ENCODE measurements at places on chromosomes 2 and 18.

DNA sequence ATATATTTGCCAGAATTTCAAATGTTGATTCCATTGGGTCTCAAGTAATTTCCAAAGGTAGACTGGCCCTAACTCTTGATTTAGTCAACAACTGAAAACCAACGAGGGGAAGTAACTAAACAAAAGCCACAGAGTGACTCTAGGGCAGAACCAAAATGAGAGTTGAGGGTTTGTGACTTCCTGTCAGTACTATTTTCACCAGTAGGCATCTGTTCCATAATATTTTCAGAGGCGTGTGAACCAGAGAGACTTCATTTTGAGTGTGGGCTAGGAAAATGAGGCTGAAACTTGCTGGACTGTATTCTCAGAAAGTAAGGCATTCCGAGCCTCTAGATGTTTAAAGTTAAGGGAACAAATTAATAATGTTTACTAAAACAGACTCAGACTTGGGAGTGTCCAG lies 70.6 kb downstream of the GDF7 start:
- DNase-seq: no peak

DNA sequence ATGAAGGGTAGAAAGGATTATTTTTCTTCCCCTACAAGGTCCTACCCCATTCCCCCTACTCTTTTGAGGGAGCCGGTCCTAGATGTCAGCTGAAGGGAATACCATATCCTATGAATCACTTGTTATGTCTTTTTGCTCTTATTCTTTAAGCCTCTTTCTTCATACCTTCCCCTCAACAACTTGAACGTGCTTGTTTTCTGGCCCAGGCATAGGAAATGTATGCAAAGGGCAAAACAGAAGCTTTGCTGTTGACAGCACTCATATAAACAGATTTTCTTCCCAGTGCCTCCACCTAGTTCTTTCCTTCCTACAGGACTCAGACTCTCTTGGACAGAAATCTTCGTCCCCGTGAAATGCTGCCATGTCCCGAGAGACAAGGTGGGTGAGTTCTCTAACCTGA lies 64.6 kb downstream of the TMEM17 start:
- no peak for DNase-seq

GRCh38 chr2:197628043-197628500 lies 47.3 kb downstream of the RFTN2 start:
- DNase-seq: no peak

DNA sequence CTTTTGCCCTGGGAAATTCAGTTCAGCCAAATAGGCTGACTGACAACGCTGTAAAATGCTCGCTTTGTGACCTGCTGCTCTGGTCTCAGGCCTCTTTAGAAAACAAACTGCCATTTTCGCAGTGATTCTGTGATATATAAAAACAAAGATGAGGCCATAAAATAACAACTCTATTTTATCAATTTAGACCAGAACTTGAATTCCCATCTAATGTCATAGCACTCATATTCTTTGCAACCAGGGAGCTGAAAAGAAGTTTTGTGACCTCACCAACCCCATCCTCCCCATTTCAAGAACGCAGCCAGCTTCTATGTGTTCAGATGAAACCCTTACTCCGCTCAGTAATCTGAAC lies 40.3 kb downstream of the TCF4 start:
- DNase-seq: no peak

- DNase-seq: no peak
Observed at GRCh38 chr2:238449241-238449640, 22.5 kb downstream of the ASB1 start.

- no peak for DNase-seq
Observed at GRCh38 chr2:132886574-132886973, 216.6 kb upstream of the LYPD1 start.

DNA sequence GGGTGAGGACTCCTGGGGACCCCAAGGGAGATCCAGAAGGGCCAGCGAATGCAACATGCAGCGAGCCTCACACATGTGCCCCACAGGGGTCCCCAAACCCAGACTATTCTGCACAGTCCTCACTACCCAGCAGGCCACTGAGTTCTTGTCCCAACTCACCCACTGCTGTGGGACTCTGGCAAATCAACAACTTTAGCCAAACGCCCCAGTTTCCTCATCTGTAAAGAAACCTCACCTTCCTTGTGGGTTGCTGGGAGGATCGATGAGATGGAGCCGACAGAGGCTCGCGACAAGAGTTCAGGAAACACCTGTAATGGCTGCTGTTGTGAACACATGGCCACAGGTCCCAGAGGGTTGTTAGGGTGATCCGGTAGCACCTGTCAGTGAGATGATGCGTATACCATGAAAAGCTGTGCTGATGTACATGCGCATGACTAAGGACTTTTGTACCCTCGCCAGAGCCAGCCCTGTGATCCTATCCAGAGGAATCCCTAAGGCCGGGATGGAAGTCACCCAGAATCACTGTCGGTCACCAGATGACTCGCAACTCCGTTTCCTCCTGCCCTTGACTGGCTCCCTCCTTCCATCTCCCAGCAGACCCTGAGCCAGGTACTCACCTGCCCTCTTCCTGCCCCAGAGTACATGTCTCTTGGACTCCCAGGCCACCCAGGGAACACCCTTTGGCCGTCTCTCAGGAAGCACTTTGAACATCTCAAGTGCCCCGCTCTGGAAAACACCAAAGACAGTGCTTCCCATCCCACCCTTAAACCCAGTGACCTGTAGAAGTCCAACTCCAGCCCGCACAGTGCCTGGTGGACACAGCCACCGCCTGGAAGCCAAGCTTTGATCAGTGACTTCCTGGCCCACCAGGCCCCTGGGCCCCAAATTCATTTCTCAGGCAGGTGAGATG lies 103.3 kb upstream of the ID2 start:
- no peak for DNase-seq

GRCh38 chr2:110166266-110166665 lies 38.5 kb downstream of the NPHP1 start:
- DNase-seq: no peak

DNA sequence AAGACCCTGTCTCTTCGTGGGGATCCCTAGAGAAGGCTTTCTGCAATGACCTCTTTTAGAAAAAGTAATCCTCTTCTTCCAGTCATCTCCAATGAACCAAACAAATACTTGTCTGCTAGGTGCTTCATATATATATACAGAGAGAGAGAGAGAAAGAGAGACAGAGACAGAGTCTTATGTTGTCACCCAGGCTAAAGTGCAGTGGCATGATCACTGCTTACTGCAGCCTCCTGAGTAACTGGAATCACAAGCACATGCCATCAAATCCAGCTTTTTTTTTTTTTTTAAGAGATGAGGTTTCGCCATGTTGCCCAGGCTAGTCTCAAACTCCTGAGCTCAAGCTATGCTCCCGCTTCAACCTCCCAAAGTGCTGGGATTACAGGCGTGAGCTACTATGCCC lies 18.6 kb upstream of the PKDCC start:
- DNase-seq: no peak

DNA sequence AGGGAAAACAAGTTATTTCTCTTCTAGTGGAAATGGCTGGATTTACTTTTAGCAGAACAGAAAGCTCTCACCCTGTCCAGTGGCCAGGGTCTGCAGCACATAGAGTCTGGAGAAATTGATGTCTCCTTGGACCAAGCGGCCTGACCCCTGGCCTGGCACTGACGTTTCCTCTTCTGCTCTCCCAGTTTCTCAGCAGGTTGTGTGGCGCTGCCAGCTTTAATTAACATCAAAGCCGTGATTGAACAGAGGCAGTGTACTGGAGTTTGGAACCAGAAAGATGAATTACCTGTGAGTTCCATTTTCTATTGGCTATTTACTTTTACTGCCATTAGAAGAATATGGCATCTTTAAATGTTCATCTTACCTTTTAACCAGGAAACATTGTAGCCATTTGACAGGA lies 20.9 kb downstream of the CD8A start:
- no peak for DNase-seq

DNA sequence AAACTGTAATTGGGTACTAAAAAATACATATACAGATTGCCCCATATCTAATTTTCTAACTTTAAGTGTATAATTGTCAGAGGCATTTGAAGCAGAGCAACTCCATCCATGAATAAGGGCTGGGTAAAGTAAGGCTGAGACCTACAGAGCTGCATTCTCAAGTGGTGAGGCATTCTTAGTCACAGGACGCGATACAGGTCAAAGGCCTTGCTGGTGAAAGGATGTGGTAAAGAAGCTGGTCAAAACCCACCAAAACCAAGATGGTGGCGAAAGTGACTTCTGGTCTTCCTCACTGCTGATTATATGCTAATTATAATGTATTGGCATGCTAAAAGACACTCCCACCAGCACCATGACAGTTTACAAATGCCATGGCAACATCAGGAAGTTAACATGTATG lies 50.0 kb downstream of the SLC8A1 start:
- no peak for DNase-seq

GRCh38 chr2:6337472-6337820 lies 528.3 kb downstream of the CMPK2 start:
- no peak for DNase-seq

DNA sequence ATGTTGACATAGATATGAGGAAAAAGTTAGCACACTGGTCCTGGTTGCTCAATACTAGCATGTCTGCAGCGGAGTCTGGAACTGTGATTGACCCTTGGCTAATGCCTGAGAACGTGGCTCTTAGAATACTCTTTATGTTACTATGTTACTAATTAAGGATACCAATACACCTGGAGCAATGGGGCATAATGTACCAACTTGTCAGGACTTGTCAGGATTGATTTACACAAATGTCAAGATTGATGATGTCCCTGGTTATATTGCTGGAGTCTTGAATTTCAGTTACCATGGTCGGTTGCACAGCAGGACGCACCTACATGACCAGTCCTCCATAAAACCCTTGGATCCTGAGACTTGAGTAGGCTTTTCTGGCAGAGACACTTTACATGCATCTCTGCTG lies 810.9 kb downstream of the CPS1 start:
- no peak for DNase-seq

DNA sequence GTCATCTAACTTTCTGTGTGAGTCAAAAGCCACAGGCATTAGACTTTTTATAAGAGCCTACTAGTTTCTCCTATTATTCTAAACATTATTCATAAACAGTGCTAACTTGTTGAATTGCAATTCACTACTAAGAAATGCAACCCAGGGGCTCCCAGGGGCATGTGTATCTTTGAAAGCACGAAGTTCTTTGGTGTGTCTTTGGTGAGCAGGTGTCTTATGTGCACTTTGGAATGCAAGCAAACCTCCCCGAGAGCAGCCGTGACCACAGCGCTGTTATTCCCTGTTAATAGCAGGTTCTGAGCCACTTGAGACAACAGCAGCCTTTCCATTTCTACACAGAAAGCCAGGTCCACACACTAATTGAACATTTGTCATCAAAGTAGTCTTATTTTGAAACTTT lies 123.5 kb downstream of the PRKRA start:
- no peak for DNase-seq

GRCh38 chr18:63464434-63464833 lies 12.3 kb upstream of the SERPINB5 start:
- DNase-seq: no peak

DNA sequence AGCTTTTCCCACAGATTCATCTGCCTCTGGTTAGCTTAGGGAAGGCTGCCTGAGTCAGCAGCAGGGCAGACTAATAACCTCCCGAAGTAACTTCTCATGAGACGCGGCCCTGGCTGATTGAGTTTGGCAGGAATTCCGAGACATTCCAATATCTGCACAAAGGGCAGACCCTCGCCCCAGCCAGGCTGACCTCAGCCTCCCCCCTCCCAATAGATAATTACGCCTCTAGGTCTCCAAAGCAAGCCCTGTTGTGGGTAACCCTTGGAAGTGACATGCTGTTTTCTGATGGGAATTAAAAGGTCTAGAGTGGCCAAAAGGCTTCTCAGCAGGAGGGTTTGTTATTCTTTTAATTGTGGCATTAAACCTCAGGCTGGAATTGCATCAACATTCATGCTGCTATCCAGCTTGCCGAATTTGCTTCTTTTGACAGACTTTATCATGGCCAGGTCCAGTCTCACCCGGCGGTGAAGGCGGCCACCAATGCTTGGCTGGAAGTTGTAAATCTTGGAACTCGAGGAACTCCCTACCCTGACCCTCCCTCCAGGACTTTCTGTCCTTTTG lies 98.0 kb upstream of the SLC14A2 start:
- DNase-seq: no peak

- DNase-seq: no peak
Observed at GRCh38 chr18:36889321-36889720, 60.4 kb downstream of the KIAA1328 start.

GRCh38 chr2:84674586-84674985 lies 158.3 kb downstream of the DNAH6 start:
- no peak for DNase-seq

DNA sequence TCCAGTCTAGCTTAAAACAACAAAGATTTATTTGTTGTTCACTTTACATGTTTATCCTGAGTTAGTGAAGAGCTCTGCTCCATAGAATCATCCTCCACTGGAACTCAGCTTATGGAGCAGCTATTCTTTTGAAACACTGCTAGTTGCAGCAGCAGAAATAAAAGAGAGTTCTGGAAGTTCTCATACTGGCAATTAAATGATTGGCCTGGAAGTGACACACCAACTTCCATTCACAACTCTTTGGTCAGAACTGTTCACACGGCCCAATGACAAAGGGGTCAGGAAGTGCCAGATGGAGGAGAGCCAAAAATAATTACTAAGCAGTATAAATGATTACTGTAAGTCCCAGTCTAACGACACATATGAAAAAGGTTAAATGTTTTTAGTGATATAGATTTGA lies 39.1 kb downstream of the FBXO11 start:
- no peak for DNase-seq

GRCh38 chr2:169525434-169525833 lies 15.9 kb downstream of the KLHL41 start:
- DNase-seq: no peak

- DNase-seq: no peak
Observed at GRCh38 chr2:98623657-98624056, 15.3 kb downstream of the UNC50 start.

- DNase-seq: no peak
Observed at GRCh38 chr2:1459727-1460126, 46.5 kb downstream of the TPO start.

DNA sequence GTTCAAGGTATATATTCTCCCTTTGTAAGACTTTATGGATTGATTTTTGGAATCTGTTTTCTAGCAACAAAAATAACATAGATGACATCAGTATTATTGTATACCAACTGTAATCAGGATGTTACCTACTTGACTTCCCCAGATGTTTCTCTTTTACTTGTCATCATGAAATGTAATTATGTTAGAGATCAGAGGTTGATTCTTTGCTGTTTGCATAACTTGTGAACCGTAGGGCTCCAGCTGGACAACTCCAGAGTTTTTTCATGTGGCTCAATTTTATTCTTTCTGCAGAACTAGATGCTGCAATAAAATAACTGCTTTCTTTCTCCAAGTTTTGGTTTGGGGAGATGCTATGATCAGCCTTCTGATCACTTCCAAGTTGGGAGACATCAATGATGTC lies 58.1 kb downstream of the SPOPL start:
- no peak for DNase-seq

DNA sequence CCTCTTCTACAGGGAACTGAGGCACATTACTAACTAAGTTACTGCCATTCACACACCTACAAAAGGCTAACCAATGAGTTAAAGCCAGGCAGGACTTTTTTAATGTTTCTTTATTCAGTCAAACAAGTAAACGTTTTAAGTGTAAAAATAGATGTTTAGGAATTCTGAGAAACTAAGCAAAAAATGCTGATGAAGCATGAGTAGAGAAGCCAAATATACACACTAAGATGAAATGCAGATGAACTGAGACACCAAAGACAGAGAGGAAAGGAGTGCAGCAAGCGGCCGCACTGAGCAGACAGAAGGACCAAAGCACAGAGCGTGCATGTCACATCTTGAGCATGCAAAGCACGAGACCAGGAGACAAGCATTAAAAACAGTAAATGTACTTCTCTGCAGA lies 17.9 kb downstream of the L3MBTL4 start:
- no peak for DNase-seq
